ENCODE measurements at places on chromosomes 1 and 21. TPM values are rescaled to one million over a fixed set of nuclear protein-coding genes. Genes with fewer than 3 reads are reported as not detected.
A peak's percentile ranks its signal among the peaks of the same experiment; 100 is the strongest.

DNA sequence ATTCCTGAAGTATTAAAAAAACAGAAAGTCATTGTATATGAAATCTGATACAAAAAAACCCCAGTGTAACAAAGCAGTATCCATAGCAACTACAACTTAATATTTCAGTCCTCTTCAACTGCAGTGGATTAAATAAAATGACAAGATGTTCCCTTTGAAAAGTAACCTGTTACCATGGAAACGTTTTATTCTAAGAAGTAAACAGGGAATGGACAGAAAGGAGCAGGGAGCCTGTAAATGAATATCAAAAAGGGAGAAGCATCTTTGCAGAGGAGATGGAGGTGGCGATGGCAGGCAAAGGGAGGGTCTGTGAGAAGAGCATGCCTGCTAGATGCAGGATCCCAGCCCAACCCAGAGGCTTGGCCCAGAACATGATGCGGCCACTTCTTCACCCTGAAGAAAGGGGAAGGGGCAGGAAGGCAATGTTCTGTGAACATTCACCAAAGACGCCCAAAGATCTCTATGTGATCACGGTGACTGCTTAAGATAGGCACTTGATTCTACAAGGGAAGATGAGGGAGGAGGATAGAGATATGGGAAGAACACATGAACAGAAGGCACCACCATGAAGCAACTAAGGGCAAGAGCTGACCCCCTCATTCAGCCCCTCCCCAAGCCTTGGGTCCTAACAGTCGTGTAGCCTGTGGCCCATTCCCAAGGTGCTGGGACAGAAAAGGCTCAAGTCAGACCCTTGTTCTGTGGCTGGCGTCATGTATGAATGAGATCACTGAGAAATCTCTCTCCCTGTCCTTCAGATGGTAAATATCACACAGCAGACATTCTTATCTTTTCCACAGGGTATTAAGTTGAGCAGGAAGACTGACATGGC lies 200.0 kb downstream of the SLC45A1 start:
- DNase-seq = no peak

GRCh38 chr1:6935911-6936690 lies 150.8 kb downstream of the CAMTA1 start:
- peak; percentile 13 for DNase-seq

- DNase-seq = no peak
These were observed 50.4 kb upstream of the STUM start for GRCh38 chr1:226497991-226498639.

GRCh38 chr1:184635347-184635979 lies 119.2 kb downstream of the EDEM3 start:
- DNase-seq = no peak

SPRR2F gene
- total RNA-seq = not detected

SLC30A10 gene
- 0.15 TPM for total RNA-seq

IFNLR1 gene
- total RNA-seq = 4.8 TPM

Measured in H7 (cell line).